Activated T-cell treated with anti-CD3 and anti-CD28 coated beads, Interleukin-2, amount 50 U/mL, for 72 hours (primary cell): ENCODE measurements at places on chromosomes 2 and 18. TPM values are rescaled to one million over a fixed set of nuclear protein-coding genes. Genes with fewer than 3 reads are reported as not detected.
A peak's percentile ranks its signal among the peaks of the same experiment; 100 is the strongest.

Gene UGT1A8
- not detected for total RNA-seq

Gene TRIM43B
- not detected for total RNA-seq

GRCh38 chr2:241130316-241130715, 19.0 kb downstream of the PASK start:
- DNase-seq: no peak
- peaks cover 10% of the 10 kb centered on the region for H3K36me3 ChIP-seq
- H3K4me3 ChIP-seq: no peak overlapping the region
- H3K4me1 ChIP-seq: peaks cover 44% of the 10 kb centered on the region

- H3K27me3 ChIP-seq: peaks cover 33% of the 10 kb centered on the region
- no peak for DNase-seq
- H3K4me3 ChIP-seq: no peak overlapping the region
- H3K27ac ChIP-seq: no peak overlapping the region
Measured at GRCh38 chr18:57150828-57151227, 3.9 kb downstream of the BOD1L2 start.

GRCh38 chr2:230758566-230759480, 46.2 kb downstream of the CAB39 start:
- peak overlapping the region; percentile 71 for H3K4me3 ChIP-seq
- H3K27ac ChIP-seq: peak overlapping the region; percentile 88
- DNase-seq: no peak
- no peaks in the 10 kb centered on the region for H3K27me3 ChIP-seq
- peaks cover 6% of the 10 kb centered on the region for H3K36me3 ChIP-seq
- H3K4me1 ChIP-seq: peaks cover 79% of the 10 kb centered on the region

- peaks cover 60% of the 10 kb centered on the region for H3K27me3 ChIP-seq
- DNase-seq: no peak
- peak overlapping the region; percentile 49 for H3K4me3 ChIP-seq
- H3K36me3 ChIP-seq: no peaks in the 10 kb centered on the region
- no peak overlapping the region for H3K27ac ChIP-seq
Measured at GRCh38 chr2:10720306-10720705, 1.1 kb upstream of the ATP6V1C2 start.

GRCh38 chr2:153963256-153963655, 91.5 kb downstream of the GALNT13 start:
- no peak for DNase-seq
- no peak overlapping the region for H3K4me3 ChIP-seq
- H3K27me3 ChIP-seq: no peaks in the 10 kb centered on the region
- H3K36me3 ChIP-seq: no peaks in the 10 kb centered on the region

GRCh38 chr2:189639007-189639609, 22.2 kb upstream of the ASNSD1 start:
- H3K4me3 ChIP-seq: no peak overlapping the region
- H3K27me3 ChIP-seq: no peaks in the 10 kb centered on the region
- DNase-seq: no peak
- peaks cover 32% of the 10 kb centered on the region for H3K4me1 ChIP-seq
- H3K27ac ChIP-seq: no peak overlapping the region
